Left lobe of liver (tissue), 2 donors: ENCODE measurements at places on chromosomes 3 and 15. TPM values are rescaled to one million over a fixed set of nuclear protein-coding genes. Genes with fewer than 3 reads are reported as not detected.

Gene SKOR1
- 0.13 TPM for total RNA-seq

- no peak for DNase-seq
These were observed at the start of gene GABRA5 for GRCh38 chr15:26866298-26867199. GABRA5 (plus strand) TSS chr15:26867062; CDS start chr15:26869249, 2,187 bp downstream.

- DNase-seq: no peak
These were observed 274.7 kb downstream of the CD47 start for GRCh38 chr3:107816107-107816506.

Gene GPR15
- not detected for total RNA-seq

Gene DNAJB11
- total RNA-seq: 35.3 TPM

GRCh38 chr15:68787609-68788263 lies 33.0 kb downstream of the ANP32A start:
- no peak for DNase-seq

- DNase-seq: no peak
These were observed 436.9 kb downstream of the FOXP1 start for GRCh38 chr3:71146673-71147072.

Gene TMEM207
- not detected for total RNA-seq

Gene ZNF280D
- 15.8 TPM for total RNA-seq

- DNase-seq: no peak
These were observed 292.5 kb upstream of the SATB1 start for GRCh38 chr3:18717598-18717997.

DNA sequence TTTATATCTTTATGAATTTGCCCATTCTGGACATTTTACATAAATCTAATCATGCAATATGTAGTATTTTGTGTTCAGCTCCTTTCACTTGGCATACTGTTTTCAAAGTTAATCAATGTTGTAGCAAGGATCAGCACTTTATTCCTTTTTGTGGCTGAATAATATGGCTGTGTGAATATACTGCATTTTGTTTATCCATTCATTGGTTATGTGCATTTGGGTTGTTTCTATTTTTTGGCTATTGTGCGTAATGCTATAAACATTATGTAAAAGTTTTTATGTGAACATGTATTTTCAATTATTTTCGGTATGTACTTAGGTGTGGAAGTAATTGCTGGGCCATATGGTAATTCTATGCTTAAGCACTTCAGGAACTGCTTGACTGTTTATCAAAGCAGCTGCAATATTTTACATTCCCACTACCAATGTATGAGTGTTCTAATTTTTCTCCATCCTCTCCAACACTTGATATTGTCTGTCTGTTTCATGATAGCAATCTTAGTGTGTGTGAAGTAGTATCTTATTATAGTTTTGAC lies 101.3 kb upstream of the P2RY1 start:
- no peak for DNase-seq

DNA sequence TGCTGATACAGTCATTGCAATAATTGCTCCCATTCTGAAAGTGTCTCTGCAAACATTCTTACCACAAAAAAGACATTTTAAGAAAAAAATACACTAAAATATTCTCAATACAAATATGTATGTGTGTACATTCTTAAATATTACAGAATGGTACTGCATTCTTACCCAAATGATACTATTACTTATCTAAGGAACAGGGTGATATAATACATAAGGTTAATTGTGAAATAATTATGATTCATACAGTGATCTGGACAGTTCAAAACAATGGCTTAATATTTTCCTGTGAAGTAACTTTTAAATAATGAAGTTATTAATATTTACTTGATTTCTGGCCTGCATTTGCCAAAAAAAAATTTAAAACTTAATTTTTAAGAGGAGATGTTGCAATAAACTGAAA lies 694.6 kb downstream of the TUSC7 start:
- no peak for DNase-seq

DNA sequence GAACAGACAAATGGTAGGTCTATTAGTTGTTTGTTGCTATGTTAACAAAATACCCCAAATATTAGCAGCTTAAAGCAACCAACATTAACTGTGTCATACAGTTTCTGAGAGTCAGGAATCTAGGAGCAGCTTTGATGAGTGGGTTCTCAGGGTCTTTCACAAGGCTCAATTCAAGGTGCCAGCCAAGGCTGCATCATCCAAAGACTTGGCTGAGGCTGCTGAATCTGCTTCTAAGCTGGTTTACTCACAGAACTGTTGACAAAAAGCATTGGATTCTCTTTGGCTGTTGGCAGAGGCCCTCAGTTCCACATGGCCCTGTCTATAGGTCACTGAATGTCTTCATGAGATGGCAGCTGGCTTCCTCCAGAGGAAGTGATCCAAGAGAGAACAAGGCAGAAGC lies 40.3 kb upstream of the TSC22D2 start:
- DNase-seq: no peak

- DNase-seq: no peak
These were observed 2.2 kb downstream of the LRRN1 start for GRCh38 chr3:3801494-3801841.

DNA sequence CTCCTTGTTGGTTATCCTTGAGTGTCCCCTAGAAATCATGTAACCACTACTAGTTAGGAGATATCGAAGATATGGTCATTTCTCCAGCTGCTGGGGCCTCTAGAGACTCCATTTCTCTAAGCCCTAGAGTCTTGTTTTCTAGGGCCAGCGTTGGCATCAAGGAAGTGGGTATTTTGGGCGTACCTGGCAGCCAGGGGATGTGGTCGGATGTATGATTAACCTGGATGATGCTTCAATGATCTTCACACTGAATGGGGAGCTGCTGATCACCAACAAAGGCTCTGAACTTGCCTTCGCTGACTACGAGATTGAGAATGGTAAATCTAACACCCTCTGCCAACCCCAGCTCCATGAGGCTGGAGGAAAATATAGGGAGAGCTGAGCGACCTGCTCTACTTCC lies 325.5 kb downstream of the RYR3 start:
- no peak for DNase-seq

- no peak for DNase-seq
These were observed 1.1 kb upstream of the SUCLG2 start for GRCh38 chr3:67655364-67656121.

DNA sequence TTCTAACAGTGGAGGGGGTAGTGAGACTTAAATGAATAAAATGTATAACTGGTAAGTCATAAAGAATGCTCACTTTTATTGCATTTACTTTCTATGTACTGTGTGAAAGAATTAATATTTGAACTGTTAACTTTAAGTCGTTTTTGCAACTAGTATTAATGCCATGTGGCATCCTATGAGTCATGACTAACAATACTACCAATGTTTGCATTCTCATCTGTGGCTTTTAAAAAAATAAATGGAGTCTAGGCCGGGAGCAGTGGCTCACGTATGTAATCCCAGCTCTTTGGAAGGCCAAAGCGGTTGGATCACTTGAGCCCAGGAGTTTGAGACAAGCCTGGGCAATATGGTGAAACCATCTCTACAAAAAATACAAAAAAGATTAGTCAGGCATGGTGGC lies 5.2 kb downstream of the C3orf49 start:
- DNase-seq: no peak

GRCh38 chr3:44954962-44955361 lies 21.0 kb downstream of the ZDHHC3 start:
- no peak for DNase-seq

Gene MKRN3
- total RNA-seq: 0.13 TPM

GRCh38 chr3:123315271-123315595 lies 113.5 kb downstream of the SEC22A start:
- DNase-seq: no peak

DNA sequence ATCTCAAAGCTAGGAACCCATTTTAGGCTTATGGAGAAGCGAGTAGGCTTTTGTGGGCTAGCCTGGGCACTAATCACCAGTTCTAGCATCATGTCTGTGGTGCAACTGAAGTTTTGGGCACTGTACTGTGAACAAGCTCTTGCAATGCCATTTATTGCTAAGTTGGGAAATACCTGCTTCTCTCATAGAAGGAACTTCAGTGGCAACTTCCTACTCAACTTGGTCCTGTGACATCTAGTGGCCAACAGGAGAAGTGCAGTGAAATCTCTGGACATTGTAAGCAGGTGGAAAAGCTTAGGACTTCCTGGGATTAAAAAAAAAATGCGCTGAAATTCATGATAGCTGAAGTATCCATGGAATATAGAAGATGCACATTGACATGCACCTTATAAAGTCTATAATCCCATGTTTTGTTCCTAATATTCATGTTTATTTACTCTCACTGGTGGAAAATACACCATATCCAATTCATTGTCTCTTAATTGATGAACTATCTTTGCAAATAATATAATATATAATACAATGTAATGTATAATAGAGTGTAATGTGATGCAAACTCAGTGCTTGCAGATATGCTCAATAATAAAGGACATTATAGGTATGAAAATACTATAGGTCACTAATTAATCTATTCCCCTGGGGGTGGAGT lies 6.5 kb upstream of the ALDH1A3 start:
- peak; percentile 63 for DNase-seq

GRCh38 chr15:45221967-45222366 lies 30.1 kb upstream of the SLC28A2 start:
- no peak for DNase-seq

Gene GRAMD2A
- total RNA-seq: not detected

- DNase-seq: no peak
These were observed 85.6 kb downstream of the RAP2B start for GRCh38 chr3:153247331-153248330.

- DNase-seq: no peak
These were observed 1.8 kb downstream of the SETD2 start for GRCh38 chr3:47161983-47162696.

- DNase-seq: no peak
These were observed 61.6 kb downstream of the RAB7A start for GRCh38 chr3:128787256-128788253.

- DNase-seq: no peak
These were observed 109.7 kb upstream of the SLC7A14 start for GRCh38 chr3:170695486-170696064.

GRCh38 chr3:71905426-71905825 lies 120.5 kb upstream of the PROK2 start:
- no peak for DNase-seq

DNA sequence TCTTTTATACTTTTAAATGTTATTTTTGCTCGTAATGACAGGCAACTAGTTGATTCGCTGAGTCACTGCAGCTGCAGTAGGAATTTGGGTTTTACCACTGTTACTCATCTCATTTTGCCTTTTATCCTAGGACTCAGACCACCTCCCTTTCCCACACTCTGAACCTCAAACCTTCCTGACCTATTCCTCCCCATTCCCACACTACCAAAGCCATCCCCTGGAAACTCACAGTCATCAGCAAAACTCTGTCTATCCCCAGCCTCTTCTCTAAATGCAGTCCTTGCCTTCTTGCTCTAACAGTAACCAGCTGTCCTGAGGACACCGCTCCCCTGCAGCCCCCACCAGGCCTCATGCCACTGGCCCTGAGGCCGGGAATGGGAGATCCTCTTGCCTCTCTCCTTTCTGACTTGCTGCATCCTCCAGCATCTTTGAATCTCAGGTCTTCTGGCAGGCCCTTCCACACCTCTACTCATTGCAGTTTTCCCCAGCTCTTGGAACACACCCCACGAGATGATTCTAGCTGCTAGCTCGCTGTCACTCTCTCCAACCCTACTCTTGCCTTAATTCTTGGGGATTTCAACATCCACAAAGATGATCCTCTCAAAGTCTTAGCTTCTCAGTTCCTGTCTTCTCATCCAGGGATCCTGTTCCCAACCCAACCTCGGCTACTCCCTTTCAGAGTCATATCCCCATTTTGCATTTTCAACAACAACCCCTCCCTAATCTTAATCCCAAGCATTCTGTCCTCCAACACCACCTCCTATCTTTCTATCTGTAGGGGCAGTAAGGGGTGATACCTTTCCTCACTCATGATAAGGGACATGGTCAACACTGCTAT lies 55.9 kb upstream of the C3orf80 start:
- DNase-seq: no peak

GRCh38 chr3:38018296-38019266 lies 10.9 kb downstream of the PLCD1 start:
- no peak for DNase-seq

DNA sequence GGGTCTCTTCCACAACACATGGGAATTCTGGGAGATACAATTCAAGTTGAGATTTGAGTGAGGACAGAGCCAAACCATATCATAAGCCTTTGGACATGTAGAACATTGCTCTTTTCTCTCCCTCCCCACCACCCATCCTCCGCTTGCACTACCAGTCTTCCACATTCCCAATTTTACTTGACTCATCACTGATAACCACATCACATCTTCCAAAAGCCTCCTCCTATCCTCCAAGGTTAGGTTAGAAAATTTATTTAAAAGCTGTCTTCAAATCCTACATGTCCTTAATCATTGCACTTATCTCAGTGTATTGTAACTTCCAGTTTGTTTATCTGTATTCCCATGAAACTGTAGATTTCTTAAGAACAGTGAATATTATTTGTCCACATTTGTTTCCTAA lies 10.4 kb downstream of the ZBED2 start:
- DNase-seq: no peak

GRCh38 chr3:52216585-52217408 lies 8.6 kb downstream of the TLR9 start:
- DNase-seq: peak; percentile 85

DNA sequence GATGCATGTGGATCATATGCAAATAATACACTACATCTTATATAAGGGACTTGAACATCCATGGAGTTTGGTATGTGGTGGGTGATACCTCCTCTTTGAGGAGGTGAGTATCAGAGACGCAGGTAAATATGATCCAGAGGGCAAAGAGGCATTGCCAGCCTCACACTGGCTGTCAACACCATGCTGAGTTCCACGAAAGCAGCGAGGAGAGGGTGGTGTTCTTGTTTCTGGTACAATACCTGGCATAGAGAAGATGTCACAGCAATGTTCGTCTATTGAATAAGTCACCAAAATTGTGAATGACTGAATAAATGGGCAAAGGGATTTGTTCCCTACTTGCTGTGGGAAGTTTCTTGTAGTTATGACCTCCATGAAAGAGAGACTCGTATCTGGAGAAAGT lies 182.2 kb downstream of the SNRPN start:
- no peak for DNase-seq

Gene SOX14
- total RNA-seq: not detected

- no peak for DNase-seq
These were observed 180.5 kb upstream of the RASGRP1 start for GRCh38 chr15:38745126-38745525.

GRCh38 chr3:180911876-180912303 lies 580 bp upstream of the FXR1 start:
- no peak for DNase-seq

Gene SCN11A
- total RNA-seq: 0.15 TPM

Gene ARHGAP31
- total RNA-seq: 2.9 TPM

Gene ATP13A5
- not detected for total RNA-seq

DNA sequence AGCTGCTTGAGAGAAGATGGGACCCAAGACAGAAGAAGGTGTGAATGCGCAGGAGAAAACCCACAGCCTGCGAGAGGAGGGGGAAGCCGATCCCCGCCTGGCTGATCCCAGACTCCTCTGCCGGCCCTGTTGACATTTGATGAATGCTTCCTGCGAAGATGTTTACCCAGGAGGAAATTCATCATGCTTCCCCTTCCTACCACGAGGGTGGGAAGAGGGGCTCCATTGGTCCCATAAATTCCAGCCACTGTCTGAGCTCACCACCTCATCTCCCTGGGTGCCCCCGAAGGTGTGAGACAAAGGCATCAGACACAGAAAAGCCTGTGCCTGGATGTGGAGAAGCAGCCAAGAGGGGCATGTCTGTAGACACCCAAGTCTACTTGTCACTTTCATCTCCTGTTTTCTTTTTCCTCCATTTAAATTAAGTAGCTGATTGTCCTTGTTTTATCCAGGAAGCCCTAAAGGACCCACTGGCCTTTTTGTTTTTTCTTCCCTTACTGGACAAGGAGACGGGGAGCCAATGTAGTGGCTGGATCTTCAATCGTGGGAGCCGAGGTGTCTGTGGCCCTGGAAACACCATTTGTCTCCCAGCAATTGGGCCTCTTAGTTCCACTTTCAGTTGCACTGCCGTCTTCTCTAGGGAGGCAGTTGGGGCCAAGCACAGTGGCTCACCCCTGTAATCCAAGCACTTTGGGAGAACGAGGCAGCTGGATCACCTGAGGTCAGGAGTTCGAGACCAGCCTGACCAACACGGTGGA lies 95.3 kb upstream of the HES1 start:
- DNase-seq: no peak
